ENCODE measurements at places on chromosomes 1 and 21.
A peak's percentile ranks its signal among the peaks of the same experiment; 100 is the strongest.

DNA sequence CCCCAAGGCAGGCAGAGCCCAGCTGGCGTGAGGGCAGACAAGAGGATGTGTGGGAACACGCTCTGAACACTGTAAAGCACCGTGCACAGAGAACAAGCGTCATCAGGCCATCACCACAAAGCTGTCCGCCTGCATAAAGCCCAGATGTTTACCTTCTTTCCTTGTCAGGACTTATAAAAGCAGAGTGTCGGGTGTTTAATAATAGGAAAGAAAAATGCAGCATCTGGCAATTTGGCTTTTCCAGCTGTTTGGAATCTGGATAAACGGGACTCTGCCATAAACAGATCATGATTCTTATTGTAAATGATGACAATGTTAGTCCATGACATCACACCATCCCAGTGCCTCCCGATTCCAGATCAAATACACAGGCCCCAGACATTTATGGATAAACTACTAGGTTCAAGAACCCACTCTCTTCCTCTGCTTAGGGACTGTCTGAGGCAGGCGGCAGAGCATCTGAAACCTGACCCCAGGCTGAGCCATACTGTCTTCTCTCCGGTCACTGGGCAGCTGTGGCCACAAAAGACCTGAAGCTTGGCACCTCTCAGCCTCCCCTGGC is 4.2 kb downstream of the GLIS1 start:
- peak; percentile 64 for DNase-seq

DNA sequence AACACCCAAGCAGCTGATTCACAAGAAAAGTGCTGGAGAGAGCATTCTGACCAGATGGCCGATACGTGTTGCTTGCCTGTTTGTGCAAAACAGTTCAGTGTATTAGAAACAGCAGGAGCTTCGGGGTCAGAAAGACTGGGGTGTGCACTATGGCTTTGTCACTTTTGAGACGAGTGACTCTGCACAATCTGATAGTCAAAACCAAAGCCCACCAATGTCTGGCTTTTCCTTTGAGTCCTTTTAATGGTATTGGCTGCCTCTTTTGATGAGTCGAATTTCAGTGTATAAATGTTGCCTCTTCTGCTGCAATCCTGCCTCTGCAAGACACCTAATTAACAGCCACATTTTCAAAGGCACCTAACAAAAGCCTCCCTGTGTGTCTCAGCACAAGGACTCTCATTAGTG is 444.6 kb downstream of the AJAP1 start:
- DNase-seq = no peak

- DNase-seq = no peak
Observed at GRCh38 chr1:114756949-114757454, 782 bp downstream of the CSDE1 start.

GRCh38 chr1:244116946-244117345 is 65.9 kb downstream of the ZBTB18 start:
- DNase-seq = no peak

- DNase-seq = no peak
Observed at GRCh38 chr1:159829273-159829634, 2.6 kb downstream of the SLAMF8 start.

DNA sequence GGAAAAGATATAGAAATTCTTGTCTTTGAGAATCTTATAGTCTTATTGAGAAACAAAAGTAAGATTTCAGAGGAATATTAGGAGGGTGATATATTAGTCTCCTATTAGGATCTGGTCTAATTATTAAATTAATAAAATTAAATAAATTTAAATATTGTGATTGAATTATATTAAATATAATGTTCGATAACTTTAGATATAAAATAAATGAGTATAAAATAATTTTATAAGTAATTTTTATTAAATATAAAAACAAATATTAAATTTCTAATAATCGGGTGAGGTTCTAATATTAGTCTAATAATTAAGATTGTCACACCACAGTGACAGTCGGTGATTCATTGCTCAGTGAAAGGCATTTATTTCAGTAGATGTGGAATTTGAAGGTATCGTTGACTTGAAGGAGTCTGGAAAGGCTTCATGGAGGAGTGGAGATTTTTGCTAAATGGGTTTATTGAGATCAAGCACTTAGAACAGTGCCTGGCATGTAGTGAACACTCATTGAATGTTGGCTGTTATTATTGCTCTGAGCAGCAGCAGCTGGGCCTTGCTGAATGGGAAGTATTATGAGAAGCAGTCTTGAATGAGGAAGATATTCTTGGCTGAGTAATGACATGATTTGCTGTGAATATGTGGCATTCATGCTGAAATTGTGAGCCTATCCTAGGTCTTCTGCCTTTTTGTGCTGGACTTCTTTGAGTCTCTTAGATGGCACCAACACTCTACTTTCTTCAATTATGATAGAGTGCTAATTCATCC is 74.6 kb downstream of the USP25 start:
- no peak for DNase-seq

GRCh38 chr1:33971018-33971710 is 107.3 kb downstream of the HMGB4 start:
- no peak for DNase-seq

DNA sequence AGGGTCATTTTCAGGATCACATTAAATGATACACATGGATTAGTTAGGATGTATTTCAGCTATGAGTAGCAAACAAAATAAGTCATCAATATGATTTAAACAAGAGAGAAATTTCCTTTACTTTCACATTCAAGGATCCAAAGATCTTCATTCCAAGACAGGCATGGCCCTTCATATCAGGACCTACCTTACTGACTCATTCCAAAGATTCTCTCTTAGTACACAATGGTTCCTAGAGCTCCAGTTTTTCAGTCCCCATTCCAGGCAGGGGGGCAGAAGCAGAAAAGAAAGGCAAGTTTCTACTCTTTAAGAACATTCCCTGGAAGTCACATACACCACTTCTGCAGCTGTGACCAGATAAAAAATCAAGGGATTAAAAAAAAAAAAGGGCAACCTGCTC is 23.7 kb downstream of the RGS2 start:
- DNase-seq = peak; percentile 63

GRCh38 chr1:227422581-227422980 is 104.3 kb upstream of the CDC42BPA start:
- DNase-seq = no peak

GRCh38 chr21:46666941-46667740 is 31.7 kb downstream of the PRMT2 start:
- no peak for DNase-seq

DNA sequence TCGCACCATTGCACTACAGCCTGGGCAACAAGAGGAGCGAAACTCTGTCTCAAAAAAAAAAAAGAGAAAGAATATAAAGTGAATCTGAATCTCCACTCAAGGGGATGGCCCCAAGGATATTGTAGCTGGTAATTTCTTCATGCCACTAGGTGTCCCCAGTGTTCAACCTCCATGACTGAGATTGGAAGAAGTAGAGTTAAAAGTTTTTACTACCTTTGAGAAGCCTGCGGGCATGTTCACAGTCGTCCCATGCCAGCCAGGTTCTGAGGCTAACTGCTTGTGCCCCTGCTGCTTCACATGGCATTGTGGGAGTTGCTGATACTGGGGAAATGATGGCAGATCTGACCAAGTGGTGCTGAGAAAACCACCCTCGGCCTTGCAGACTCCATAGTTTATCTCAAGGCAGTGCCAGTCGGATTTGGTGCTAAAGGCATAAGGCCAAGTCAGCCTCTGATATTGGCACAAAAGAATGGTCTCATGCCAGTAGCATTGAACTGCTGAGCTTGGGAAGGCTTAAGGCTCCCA is 10.8 kb upstream of the SHISA4 start:
- peak; percentile 40 for DNase-seq

GRCh38 chr1:2930913-2931723 is 90.1 kb upstream of the ACTRT2 start:
- no peak for DNase-seq

GRCh38 chr1:172960019-172960418 is 90.7 kb downstream of the TNFSF18 start:
- DNase-seq = no peak

- DNase-seq = no peak
Observed at GRCh38 chr1:47915677-47916353, 81.4 kb downstream of the TRABD2B start.

- DNase-seq = no peak
Observed at GRCh38 chr1:52569449-52570210, 16.7 kb upstream of the TUT4 start.

DNA sequence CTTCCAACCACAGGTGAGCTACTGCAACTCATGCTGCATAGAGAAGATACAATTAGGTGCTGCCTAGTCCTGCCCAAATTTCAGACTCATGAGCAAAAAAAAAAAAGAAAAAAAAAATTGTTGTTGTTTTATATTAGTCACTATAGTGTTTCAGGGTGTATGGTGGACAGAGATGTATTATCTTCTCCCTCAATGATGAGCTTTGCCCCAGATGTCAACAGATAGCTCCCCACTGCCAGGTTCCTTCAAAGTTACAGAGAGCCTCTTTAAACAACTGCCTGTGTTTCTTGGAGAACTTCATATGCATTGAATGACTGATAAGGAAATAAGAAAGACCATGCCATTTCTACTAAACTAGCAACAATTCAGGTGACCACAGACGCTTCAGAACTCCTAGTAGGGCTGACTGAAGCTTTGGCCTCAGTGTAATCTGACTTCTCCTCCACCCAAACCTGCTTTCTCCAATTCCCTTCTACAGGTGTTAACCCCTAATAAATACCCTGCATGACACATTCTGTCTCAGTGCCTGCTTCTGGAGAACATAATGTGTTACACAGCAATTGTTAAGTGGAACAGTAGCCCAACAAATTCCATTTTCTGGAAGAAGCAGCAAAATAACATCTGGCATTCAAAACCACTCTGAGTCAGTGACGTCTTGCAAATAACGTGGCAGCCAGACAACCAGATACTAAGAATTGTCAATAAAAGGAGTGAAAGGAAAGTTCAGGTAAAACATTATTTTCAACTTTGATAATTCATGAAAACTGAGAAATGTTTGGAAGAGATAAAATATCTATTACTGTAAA is 147.7 kb downstream of the CDC42BPA start:
- no peak for DNase-seq

DNA sequence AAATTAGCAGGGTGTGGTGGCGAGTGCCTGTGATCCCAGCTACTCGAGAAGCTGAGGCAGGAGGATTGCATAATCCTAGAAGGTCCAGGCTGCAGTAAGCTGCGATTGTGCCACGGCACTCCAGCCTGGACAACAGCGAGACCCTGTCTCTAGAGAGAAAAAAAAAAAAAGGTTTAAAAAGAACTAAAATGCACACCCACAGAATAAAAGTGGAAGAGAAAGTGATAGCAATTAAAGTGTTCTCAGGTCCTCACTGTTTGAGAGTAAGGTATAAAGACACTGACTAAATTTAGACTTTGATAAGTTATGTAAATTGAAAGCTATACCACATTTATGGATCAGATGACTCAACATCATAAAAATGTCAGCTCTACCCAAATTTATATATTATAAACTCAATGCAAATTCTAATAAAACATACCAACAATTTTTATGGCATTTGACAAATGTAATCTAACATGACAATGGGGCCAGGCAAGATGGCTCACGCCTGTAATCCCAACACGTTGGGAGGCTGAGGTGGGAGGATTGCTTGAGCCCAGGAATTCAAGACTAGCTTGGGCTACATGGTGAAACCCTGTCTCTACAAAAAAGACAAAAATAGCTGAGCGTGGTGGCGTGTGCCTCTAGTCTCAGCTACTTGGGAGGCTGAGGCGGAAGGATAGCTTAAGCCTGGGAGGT is 11.8 kb downstream of the ZBTB17 start:
- DNase-seq = no peak

DNA sequence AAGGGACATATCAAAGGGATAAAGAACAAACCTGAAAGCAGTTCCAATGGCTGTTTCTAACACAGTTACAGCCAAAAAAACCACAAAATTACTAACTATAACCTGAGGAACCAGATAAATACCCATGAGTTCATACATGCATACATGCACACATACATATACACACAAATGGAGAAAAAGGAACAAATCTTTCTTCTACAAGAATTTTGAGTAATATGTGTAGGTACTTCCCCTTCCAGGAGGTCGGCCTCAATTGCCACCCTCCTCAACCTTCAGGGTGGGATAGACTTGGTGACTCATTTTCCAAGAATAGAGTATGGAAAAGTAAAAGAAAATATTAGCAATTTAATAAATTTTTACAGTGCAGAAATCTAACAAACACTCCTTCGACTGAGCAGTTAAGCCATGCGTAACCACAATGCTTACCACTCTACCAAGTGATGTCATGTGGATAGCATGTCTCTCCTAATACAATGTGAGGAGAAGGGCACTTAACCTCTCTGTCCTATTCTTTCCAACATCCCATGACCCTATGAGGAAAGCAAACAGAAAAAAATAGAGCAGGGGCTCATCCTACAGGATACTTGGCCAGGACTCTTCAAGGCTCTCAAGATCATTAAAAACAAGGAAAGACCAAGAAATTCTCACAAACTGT is 243.0 kb upstream of the RUNX1 start:
- peak; percentile 87 for DNase-seq

- no peak for DNase-seq
Observed at GRCh38 chr1:33949570-33949969, 85.7 kb downstream of the HMGB4 start.

DNA sequence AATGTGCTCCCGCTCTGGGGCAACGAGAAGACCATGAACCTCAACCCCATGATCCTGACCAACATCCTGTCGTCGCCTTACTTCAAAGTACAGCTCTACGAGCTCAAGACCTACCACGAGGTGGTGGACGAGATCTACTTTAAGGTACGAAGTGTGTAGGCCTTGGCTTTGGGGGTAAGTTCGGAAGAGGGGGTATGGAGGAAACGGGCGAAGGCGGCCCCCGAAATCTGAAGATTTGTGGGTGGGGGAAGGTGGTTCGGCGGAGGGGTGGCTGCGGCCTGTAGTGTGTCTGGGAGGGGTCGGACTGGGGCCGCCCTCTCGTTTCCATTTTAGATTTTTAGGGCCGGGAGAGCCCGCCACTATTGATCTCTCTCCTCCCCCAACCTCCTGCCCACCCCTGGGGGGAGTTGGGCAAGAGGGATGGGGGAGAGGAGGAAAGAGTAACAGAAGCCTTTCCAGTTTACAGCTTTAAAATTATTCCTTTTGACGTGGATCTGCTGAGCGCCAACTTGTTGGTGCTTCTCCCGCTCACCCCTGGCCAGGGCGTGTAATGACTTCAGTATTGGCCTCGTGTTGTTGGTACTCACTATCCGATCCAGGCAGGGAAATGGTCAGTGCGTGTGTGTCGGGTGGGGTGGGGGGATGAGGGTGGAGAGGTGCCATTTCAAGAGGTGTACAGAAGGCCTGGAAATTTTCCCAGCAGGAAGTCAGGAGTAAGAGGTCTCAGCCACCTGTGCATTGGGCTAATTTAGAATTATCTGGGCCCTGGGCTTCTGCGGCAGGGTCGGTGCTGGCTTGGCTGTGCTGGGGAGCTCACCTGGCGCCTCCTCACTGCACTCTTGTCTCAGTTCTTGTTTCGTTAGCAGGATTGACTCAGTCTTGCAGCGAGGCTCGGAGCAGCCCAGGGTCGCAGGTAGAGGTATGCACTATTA is 880 bp downstream of the PRPF38B start:
- peak; percentile 57 for DNase-seq

DNA sequence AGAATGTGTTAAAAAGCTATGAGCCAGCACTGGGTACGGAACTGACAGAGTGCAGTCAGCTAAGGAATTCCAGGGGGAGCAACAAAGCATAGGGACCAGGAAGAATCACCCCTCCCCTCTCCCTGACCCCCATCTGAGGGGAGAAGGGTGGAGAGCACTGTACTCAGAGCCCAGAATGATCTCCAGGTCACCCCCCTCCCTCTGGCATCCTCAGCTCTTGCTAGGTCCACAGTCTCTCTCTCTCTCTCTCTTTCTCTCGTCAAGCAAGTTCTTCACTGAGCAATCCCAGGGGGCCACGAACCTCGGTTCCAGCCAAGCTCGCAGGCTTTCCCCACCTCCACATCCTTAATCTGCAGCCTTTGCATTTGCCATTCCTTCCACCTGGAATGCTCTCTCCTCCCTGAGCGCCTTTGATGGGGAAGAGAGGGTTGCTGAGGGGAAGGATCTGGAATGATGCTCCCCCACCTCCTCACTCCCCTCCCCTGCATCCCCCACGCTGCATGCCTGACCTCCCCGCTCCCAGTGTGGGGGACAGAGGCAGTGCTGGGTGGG is 6.7 kb upstream of the WASF2 start:
- no peak for DNase-seq

All from RCC 7860 (cell line).